ENCODE measurements at places on chromosomes 13 and 19.
A peak's percentile ranks its signal among the peaks of the same experiment; 100 is the strongest.

DNA sequence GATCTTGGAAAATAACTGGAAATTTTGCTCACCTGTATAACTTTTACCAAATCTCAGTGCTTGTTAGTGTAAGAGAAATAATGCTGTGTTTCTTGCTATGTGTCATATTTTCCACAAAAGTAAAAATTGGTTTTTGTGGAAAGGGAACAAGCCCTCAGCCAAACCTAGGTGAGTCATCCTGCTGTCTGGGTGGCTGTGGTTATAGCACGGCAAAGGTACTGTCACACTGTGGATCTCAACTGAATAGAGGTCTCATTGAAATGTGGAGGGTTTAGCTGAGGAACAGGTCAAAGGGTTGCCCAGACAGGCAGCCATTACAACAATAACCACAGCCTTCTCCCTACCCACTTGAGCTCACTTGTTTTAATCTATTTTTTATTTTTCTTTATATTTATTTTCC, 338.8 kb upstream of the DACH1 start:
- no peak for DNase-seq

DNA sequence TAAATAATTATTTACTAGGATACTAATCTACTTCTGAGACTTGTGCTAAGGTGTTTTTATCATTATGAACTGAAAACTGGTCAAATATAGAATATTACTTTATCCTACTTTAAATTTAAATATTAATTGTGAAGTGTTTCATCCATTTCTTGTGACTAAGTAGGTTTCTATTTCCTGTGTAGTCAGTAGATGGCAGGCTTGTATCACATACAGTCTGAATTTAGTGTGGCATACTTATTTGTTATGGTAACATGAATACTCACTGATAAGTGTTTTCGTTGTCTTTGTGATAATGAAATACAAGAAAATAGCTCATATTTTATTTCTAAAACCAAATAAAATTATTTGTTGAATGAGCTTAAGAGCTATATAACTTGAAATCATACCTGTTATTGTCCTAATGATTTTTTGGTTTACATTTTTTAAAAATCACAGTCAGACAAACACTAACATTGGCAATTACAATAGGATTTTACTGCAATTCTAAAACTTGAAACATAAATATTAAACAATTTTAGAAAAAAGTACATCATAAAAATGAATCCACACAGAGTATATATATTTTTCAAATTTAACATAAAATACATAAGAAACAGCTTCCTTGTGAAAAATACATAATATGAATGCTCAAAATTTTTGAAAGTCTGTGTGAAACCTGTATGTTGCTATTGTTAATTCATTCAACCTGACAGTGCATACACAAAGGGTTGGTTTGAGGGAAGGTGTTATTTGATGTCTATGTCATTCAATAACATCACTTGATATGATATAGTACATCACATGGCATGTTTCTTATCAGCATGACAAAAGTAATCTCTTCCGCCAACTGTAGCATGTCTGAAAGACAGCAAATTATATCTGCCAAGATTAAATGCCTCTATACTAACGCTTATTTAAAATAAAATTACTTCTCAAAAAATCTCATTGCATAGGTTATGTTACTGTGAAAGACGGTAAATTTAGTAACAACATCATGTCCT, 904.8 kb upstream of the PCDH20 start:
- DNase-seq: no peak

DNA sequence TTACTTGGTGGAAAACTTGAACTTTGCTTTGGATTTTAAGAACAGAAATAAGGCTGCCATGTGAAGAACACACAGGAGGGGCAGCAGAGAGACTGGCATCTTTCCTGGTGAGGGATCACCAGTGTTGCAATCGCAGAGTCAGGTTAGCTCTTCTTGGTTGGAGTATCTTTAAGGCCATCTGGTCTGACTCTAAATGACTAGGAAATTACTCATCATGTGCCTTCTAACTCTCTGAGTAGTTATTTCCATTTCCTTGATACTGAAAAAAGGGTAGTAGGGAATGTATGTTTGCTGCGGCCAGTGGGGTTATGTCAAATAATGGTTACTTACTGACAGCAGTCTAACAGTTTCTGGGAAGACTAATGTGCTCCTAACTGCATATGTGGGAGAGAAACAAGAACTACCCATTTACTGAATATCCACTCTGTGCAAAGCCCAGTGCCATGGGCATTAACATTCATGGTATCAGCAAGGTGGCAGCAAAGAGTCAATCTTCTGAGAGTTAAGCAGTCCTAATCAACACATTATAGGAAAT, 122.1 kb downstream of the COG6 start:
- DNase-seq: peak; percentile 39

DNA sequence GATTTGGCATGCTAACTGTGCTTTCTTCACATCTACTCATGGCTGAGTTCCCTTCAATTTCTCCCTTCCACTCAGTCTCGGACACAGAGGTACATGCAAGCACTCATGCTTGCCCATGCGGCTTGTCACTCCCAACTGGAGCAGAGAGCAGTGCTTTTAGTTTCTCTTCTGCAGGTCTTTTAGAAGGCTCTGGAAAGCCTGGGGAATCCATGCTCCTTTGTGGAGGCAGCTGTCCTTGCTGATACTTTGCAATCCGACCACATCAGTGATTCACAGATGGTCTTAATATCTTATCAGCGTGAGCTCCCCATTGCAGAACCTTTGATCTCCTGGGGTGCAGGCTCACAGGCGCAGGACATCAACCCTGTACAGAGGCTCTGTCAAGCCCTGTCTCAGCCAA, 203.9 kb downstream of the COL4A1 start:
- no peak for DNase-seq

DNA sequence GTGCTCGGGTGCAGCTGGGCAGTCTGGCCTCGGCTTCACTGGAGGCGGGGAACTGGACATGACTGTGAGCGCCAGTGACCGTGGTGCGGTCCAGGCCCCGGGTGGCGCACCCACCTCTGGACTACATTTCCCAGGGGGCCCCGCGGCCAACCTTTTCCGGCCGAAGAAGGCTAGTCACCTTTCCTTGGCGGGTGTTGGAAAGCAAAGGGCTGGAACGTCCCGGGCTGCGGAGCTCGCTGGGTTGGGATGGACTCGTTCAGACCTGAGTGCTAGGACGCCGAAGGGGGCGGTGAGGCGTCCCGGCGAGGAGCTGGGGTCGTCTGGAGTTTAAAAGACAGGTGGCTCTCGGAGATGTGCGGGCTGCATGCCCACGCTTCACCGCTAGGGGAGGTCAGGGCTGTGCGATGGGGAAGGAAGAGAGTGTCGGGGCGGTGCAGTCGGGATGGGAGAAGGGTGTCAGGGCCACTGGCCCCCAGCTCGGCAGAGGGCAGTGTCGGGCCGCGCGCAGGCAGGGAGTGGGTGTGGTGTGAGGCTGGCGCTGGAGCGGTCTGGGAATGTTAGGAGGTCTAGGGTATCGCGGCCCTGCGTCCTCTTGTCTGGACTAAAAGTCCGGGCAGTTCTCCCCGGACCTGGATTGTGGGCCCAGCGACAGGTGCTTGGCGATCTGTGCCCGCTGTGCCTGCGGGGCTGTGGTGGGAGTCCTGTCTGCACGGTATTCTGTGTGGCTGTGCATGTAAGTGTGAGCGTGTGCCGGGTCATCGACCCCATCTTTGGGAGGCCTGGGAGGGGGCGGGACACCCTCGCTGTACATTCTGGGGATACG, 57.1 kb downstream of the ZNF568 start:
- DNase-seq: peak; percentile 77

DNA sequence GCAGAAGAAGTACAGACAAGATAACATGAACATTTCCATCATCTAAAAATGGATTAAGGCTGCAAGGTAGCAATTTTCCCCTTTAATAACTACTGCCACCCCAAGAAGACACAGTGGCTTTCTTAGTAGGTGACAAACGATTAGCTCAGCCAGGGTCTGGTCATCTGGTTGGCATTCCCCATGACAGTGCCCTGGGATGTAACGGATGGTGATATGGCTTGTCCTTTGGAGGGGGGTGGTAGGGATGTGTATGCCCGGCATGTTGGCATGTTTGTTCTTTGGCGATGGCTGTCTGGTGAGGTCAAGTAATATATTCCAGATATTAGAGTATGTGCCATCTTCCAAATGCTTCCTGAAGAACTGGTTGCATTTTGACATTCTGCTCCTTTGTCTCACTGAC, 135.6 kb upstream of the ZNF536 start:
- no peak for DNase-seq

- peak; percentile 55 for DNase-seq
These were observed 47.0 kb upstream of the RAP2A start for GRCh38 chr13:97386801-97387484.

DNA sequence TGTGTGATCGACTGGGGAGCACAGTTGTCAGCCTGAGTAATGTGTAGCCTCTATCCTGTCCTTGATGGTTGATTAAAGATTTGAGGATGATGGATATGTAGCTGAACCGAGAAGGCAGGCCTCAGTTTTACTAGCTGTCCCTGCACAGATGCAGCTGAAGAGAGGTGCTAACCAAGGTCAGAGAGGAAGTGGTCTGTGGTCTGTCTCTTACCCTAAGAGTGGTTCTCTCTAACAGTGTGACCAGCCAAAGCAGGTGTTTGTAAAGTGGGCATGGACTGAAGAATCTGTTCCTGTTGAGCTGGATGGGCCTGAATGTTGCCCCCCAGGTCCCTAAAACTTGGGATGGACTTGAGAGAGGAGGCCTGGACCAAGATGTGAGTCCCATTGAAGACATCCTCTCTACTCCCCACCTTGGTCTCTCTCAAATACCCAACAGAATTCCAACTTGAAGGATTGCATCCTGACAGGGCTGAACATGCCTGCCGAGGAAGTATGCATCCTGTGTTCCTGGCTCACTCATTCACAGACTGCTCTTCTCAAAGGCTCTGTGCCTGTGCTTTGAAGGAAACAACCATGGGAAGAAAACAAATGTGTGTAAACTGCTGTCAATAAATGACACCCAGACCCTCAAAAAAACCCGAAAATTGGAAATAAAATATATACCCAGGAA, 223.8 kb downstream of the MAB21L1 start:
- DNase-seq: no peak

DNA sequence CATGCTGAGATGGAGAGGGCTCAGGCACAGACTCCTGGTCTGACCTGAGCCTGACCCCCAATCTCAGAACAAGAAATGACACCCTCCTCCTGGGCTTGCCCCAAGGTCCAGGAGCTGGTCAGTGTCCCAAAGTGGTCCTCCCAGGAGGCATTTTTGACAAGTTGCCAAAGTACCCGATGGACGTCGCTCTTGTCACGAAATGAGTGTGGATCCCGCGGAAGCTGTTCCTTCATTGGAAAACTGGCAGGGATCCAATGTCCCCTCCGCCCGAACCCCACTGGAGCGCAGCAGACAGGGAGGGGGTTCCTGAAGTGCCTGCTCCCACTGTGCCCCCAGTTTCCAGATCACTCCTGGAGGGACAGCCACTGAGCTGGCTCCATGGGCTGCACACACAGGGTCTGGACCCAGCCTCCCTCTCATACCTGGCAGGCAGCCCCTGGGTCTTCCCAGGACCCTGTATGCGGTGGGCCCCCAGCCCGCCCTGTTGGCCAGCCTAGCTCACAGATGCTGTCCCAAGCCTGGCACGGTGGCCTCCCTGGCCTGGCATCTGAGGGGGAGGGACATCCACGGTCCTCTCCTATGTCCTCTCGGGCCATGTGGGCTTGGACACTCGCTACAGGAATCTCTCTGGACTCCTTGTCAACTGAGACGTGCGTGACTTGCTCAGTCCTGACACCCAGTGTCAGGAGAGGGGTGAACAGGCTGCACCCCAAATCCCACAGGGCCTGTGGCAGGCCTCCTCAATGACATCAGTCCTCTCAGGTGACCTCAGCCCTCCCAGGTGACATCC, 12.8 kb upstream of the ZNF14 start:
- no peak for DNase-seq

DNA sequence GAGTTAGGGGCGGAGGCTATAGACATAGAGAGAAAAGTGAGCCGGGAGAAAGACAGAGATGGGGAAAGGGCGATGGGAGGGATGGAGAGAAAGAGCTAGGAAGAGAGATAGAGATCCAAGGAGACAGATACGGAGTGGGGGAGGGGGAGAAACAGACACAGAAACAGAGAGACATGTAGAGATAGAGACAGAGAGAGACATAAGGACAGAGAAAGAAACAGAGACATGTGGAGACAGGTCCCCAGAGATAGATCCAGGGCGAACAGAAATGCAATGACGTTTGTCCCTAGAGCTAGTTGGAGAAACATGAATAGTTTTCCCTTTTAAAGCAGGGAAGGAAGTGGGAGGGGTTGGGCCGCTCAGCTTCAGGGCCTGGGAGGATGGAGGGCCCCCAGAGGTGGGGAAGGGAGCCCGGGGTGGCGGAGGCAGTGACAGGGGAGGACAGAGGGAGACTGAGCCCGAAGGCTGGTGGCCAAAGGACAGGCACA, 4.6 kb downstream of the PPP1R14A start:
- DNase-seq: no peak

DNA sequence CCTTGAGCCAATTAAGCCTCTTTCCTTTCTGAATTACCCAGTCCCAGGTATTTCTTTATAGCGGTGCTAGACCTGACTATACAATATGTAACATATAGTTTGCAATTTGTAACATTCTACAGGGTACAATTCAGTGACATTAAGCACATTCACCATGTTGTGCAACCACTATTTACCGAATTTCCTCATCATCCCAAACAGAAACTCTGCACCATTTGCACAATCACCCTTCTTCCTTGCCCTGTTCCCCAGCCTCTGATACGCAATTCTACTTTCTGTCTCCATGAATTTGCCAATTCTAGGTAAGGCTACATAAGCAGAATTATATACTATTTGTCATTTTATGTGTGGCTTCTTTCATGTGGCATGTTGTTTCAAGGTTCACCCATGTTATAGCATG, 13.7 kb upstream of the SIGLEC10 start:
- DNase-seq: no peak

GRCh38 chr19:17953869-17954268, 13.0 kb upstream of the KCNN1 start:
- DNase-seq: no peak

- no peak for DNase-seq
These were observed 71.9 kb upstream of the ZNF507 start for GRCh38 chr19:32273483-32273882.

DNA sequence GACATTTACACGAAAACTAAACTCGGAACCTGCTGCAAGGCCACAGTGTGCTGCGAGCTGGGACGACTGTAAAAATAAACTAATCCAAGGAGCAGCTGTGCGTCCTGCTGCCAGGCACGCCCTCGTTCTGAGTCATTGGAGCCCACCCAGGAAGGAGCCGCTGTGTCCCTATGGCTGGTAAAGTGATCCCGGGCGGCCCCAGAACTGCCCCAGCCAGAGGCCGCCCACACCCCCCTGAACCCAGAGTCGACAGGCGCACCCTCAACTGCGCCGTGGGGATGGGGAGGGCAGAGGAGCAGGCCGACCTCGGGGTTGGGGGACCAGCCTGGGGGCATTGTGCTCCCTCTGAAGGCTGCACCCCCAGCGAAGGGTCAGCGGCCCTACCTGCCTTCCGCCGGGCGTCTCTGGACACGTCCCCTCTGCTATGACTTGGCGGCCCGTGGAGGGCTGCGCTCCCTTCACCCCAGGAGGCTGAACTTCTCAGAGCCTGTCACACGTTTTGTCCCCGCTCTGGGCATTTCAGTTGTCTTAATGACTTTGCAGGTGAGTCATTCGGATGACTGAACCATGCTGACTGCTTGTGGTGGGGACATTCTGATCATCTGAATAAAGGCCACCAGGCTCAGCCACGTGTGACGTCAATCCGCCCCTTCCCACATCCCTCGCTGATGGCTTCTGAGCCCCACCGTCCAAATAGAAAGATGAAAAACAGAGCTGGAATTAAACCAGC, 42.7 kb downstream of the ADPRHL1 start:
- no peak for DNase-seq

GRCh38 chr13:47117268-47117667, 220.4 kb upstream of the HTR2A start:
- no peak for DNase-seq
